Stimulated activated CD4-positive, alpha-beta T cell treated with anti-CD3 and anti-CD28 coated beads, Interleukin-4, amount 100 ng/mL, for 1 hour (primary cell): ENCODE measurements at places on chromosomes 2 and 18.

- no peak for DNase-seq
Observed at GRCh38 chr2:101045330-101045729, 43.2 kb downstream of the RPL31 start.

- no peak for DNase-seq
Observed at GRCh38 chr2:44314362-44314761, 39.1 kb downstream of the SLC3A1 start.

- DNase-seq: no peak
Observed at GRCh38 chr2:98543842-98544241, 64.5 kb downstream of the COA5 start.

GRCh38 chr2:83516503-83516902, 942.6 kb downstream of the SUCLG1 start:
- DNase-seq: no peak

- DNase-seq: no peak
Observed at GRCh38 chr2:226915846-226916360, 80.0 kb downstream of the RHBDD1 start.

GRCh38 chr2:208389940-208390339, 16.7 kb upstream of the PTH2R start:
- no peak for DNase-seq

DNA sequence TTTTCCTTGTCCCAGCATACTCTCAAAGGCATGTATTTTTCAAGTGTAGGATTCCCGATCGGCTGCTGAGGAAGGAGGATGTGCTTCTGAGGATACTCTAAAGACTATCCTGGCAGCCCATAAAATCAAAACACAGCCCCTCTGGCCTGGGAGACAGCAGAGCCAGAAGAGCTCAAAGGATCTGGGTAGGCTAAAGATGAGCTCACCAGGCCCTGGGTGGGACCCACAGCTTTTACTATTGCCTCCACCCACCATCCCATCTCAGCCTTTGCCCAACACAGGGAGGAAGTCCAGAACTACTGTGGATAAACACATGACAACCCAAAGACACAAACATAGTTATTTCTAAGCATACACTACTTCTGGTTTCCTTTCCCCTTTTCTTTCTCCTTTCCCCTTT, 79.1 kb upstream of the ZFP36L2 start:
- DNase-seq: no peak

DNA sequence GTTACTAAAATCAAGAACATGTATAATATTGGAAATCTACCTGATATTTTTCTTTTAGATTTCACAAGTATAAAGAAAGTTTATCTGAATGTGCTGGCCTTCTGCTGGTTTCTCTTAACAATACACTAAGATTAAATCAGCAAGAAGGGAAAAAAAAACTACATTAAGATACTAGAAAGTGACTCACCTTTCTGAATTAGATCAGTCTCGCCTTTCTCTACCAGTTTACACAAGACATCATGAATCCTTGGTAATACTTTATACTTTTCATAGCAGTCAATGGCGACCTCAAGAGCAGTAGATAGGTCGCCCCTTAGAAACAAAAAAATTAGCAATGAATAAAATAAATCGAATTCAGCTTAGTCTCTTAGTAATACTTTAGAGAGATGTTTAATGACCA, 61.2 kb downstream of the LRPPRC start:
- no peak for DNase-seq

- no peak for DNase-seq
Observed at GRCh38 chr2:106565599-106565998, 78.4 kb downstream of the CD8B2 start.

- DNase-seq: no peak
Observed at GRCh38 chr2:10934979-10935350, 23.2 kb downstream of the KCNF1 start.

- DNase-seq: no peak
Observed at GRCh38 chr2:137316075-137316474, 550.7 kb downstream of the THSD7B start.

- DNase-seq: no peak
Observed at GRCh38 chr2:109615637-109616144, 1.5 kb downstream of the SOWAHC start.

- DNase-seq: no peak
Observed at GRCh38 chr18:13245481-13246000, 27.0 kb downstream of the LDLRAD4 start.

DNA sequence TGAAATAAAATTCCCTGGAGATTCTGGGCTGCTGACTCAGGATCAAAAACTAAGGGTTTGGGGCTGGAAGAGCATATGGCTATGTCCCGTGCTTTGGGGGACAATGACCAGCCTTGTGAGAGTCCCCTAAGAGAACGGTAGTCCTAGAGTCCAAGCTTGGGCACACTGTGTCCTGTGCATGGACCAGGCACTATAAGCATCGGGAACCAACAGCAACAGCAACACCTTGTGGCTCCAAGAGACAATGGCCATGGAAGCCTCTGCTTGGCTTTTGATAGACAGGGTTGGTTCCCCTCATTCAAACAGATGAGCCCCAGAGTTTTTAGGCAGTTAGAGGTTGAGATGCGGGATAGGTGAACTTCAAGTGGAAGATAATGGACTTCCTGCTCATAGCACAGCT, 294.4 kb upstream of the CHAC2 start:
- DNase-seq: no peak

DNA sequence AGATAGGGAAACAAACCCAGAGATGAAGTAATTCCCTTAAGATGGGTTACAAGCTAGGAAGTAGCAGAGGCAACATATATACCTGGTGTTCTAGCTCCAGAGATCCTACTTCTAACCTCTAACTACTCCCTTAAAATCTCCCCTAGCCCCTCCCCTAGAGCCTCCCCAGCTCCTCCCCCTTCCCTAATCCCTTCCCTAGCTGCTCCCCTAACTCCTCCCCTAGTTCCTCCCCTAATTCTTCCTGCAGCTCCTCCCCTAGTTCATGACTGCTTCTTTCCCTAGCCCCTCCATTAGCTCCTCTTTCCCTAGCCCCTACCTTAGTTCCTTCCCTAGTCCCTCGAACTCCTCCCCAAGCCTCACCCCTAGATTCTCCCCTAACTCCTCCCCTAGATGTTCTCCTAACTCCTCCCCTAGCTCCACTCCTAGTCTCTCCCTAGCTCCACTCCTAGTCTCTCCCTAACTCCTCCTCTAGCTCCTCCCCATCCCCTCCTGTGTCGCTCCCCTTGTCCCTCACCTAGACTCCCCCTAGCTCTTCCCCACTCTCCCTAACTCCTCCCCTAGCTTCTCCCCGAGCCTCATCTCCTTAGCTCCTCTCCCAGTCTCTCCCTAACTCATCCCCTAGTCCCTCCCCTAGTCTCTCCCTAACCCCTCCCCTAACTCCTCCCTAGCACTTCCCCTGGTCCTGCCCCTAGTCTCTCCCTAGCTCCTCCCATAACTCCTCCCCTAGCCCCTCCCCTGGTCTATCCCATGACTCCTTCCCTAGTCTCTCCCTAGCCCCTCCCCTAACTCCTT, 108.9 kb downstream of the CD226 start:
- DNase-seq: no peak

DNA sequence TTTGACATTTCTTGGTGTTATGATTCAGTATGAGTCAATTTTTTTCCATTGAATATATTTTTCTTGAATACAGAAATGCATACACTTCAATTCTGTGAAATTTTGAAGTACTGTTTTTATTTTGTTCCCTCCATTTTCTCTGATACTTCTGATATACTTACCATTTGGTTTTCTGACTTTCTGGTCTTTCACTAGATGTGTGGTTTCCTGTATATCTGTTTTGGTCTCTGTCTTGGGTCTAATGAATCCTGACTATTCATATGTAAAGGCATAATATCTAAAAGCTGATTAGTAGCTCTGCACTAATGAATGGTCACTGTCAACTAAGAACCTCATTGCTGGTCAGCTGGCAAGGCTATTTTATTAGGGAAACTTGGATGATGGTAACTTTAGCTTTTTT, 345.6 kb downstream of the GRB14 start:
- no peak for DNase-seq

DNA sequence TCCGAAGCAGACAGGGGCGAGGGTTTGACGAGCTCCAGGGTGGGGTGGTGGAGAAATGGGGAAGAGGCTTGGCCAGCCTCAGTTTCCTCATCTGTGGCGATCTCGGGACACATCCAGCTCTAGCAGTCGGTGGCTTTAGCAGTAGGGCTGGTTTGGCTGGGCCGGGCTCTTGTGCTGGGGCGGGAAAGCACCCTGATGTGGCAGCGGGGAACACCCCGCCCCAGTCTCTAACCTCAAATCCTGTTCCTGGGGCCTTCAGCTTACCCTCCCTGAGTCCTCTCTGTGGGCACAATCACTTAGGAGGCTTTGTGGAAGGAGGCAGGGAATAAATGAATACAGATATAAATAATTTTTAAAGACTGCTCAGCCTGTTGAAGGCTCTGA, 26.5 kb upstream of the MCFD2 start:
- peak; percentile 73 for DNase-seq

- DNase-seq: no peak
Observed at GRCh38 chr2:101952551-101952950, 39.2 kb upstream of the IL1R2 start.

- DNase-seq: no peak
Observed at GRCh38 chr2:171531836-171532450, 9.7 kb downstream of the CYBRD1 start.

DNA sequence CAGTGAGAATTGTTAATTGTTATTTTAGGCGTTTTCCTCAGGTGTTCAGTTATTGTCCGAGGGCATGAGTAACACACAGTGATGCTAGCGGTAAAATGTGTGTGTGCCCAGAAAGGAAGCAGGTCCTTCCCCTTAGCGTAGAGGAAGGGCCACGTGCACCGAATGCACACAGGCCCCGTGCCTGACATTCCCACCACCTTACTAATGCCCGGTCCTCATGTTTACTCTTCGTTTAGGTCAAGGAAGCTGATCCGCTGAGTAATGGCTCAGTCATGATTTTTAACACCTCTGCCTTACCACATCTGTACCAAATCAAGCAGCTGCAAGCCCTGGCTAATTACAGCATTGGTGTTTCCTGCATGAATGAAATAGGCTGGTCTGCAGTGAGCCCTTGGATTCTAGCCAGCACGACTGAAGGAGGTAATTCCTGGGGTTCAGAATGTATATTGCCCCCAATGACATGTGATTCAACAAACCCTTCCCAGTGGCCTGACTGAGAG, 76.7 kb downstream of the MERTK start:
- no peak for DNase-seq

- no peak for DNase-seq
Observed at GRCh38 chr18:37720663-37721062, 155.1 kb upstream of the CELF4 start.

DNA sequence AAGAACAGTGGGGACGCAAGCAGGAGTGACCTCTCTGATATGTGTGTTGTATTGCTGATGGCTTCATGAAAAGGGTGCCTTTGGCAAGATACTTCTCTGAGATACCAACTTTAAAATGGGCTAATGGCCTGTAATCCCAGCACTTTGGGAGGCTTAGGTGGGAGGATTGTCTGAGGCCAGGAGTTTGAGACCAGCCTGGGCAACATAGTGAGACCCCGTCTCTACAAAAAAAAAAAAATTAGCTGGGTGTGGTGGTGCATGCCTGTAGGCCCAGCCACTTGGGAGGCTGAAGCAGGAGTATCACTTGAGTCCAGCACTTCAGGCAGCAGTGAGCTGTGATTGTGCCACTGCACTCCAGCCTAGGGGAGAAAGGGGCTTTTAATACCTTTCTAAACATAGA, 9.8 kb downstream of the BIRC6 start:
- no peak for DNase-seq

DNA sequence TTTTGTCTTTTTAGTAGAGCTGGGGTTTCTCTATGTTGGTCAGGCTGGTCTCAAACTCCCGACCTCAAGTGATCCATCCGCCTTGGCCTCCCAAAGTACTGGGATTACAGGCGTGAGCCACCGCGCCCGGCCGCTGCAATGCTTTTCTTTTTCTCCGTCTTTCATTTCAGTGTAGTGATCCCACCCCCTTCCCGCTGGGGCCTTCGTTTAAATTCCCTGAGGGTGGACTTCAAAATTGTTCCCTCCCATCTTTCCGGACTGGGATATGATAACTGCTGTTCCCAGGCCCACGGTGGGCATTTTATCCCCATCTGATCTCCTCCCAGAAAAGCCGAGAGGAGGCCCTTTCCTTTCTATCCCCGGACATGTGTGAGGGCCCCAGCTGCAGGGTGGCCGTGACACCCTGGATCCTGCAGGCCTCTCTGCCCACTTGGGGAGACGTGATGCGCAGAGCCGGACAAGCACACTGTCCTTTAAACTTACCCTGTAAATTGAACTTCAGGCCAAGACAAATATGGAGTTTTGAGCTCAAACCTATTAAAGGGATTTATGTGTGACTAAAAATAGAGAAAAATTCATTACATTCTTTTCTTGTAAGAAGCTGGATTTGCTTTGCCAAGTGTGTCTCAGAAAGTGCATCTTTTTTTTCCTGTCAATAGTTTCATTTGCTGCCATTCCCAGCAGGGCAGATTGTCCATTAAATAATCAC, 54.5 kb upstream of the AFF3 start:
- no peak for DNase-seq

- no peak for DNase-seq
Observed at GRCh38 chr2:227479865-227480475, 8.0 kb downstream of the AGFG1 start.

- peak; percentile 42 for DNase-seq
Observed at GRCh38 chr2:105934467-105934866, 189.8 kb downstream of the NCK2 start.

DNA sequence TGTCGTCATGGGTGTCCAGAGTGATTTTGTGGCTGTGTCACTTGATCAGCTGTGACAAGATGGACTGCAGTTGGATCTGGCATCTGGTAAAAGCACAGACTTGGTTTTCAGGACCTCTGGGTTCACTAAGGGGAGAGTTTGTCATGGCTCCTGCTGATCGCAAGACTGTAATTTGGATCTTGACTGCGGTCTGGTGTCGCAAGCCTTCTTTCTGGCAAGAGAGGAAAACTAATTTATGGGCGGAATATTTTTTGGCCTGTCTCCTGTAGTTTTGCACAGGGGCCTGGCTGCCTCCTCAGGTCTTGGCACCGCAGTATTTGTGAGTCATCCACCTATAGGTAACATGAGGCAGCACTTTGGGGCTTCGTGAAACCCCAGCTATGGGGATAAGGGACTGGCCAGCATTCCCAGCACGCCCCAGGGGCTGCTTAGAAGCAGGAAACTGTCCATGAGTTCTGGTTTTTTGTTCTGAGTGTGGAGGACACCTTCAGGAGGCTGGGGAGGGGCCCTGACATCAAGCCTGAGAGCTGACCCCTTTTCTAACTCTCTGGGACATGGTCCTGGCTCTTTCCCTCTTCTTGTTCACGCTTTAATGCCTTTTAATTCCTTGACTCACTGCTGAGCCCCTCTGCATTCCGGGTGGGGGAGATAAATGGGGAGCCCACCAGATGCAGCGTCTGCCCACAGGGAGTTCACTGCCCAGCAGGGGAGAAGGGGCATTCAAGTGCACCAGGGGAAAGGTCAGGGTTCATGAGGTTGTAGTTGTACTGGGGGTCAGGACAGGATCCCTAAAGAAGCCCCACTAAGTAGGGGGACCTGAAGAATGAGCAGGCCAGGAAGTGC, 12.2 kb downstream of the SH3BP4 start:
- DNase-seq: no peak

DNA sequence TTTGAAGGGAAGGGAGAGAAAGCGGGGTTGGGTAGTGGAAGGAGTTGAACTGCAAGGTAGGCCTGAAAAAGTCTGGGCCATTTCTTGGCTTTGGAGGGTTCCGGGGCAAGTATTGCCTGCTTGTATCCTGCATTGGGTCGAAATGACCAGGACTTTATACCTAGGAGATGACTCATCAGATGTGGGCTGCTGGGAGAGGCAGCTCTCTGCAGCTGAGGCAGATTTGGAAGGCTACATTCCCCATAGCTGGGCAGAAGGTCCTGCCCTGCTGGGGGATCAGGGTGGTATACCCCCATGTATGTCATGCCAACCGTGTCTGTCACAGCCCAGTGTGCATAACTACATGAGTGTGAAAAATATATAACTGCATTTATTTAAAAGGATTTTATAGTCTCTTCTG, 171.8 kb upstream of the SPRED2 start:
- DNase-seq: no peak

- no peak for DNase-seq
Observed at GRCh38 chr2:181947273-181947672, 38.4 kb upstream of the PPP1R1C start.
